ENCODE measurements at places on chromosomes 7 and 10. TPM values are rescaled to one million over a fixed set of nuclear protein-coding genes. Genes with fewer than 3 reads are reported as not detected.

- DNase-seq, result peak; percentile 21
Observed at GRCh38 chr10:92593619-92594588, 974 bp downstream of the KIF11 start.

EGR2 gene
- total RNA-seq, result 1.6 TPM

PRR15 gene
- total RNA-seq, result 21.2 TPM

GRCh38 chr7:85714951-85715350 lies 528.1 kb upstream of the SEMA3D start:
- no peak for DNase-seq

PPP1R3C gene
- 20.3 TPM for total RNA-seq

DNA sequence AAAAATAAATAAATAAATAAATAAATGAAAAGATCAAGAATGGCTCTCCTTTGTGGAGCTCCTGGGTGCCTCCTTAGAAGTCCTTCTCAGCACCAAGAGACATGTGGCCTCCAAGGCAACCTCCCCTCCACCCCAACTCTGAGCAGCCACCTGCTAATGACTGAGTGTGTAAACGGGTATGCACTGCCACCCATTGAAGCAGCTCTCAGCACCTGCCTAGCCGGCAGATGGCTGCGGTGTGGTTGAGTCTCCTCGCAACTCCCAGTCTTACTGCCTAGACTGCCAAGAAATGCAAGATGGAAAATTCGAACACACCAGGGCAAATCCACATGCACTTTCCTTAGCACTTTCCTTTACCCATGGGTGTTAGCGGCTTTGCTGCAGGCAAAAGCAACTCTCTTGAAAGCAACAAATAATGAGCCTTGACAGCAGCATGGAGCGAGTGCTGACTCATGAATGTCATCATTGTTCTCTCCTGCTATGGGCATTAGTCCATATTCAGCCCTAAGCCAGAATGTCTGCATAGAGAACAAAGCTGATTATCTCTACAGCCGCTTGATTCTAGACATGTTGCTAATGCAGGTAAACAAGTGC lies 913.9 kb upstream of the AUTS2 start:
- no peak for DNase-seq

DNA sequence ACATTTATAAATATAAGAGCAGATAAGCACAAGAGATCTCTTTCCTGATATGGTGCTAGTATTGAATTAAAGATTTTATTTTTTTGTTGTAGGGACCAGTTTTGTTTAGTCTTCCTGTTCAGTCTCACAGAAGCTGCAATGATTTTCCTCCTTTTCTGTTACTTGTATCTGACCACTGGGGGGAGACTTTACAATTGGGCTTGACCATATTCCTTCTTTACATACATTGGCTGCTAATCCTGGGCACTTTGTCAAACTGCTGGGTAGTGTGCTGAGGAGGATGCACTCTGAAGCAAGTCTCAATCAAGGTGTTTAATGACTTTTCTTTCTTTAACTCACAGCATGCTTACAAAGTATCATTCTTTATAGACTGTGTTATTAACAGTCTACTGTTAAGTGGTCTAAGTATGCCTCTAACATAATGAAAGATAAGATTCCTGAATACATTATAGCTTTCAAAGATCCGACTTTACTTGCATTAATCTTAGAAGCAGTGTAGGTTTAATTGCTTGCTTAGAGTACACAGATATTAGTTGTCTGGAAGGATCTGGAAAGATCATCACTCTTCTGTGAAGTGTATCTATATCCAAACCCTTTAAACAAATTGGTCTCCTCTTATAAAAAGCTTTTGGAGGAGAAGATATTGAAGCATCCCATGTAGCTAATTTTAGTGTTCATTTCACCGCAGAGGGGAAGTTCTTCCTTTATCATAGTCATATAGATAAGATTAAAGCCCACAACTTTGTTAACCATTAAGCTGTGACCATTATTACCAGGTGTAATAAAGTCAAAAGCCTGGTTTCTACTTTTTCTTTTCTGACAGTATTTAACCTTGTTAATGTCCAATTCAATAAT lies 3.1 kb downstream of the PALS2 start:
- DNase-seq, result peak; percentile 60

DNA sequence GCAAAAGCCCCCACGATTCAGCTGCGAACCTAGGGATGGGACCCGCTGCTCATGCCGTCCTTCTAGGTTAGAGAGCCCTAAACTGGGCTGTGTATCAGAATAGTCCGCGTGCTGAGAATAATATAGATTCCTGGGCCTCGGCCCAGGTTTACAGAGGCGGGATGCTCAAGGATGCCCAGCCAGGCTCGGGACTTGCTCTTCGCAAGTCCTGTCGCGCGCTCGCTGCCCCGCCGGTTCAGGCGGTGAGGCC lies 266 bp upstream of the STMP1 start:
- no peak for DNase-seq

DNA sequence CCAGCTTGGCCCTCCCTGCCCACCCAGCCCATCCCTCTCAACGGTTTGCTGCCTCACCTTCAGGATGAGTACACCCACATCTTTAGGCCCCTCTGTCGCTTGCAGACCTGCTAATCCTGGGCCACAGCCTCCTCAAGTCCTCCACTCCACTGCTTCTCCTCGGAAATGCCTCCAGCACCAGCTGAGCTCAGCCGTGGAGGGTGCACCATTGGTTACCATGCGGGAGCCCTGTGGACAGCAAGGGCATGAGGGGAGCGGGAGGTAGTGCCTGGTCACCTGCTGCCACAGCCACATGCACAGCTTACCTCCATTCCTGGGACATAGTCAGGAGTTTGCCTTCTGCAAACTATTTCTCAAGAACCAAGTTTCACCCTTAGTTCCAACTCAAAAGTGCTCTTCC lies 286.3 kb upstream of the ZMIZ1 start:
- no peak for DNase-seq

PON3 gene
- 1.6 TPM for total RNA-seq

- DNase-seq, result no peak
Observed at GRCh38 chr10:3538291-3538655, 246.7 kb downstream of the KLF6 start.
